ENCODE measurements at places on chromosomes 1 and 21.

GRCh38 chr1:176938375-176938774 lies 226.1 kb downstream of the ASTN1 start:
- DNase-seq = no peak

- no peak for DNase-seq
Measured at GRCh38 chr1:93773049-93773838, 91.6 kb upstream of the BCAR3 start.

DNA sequence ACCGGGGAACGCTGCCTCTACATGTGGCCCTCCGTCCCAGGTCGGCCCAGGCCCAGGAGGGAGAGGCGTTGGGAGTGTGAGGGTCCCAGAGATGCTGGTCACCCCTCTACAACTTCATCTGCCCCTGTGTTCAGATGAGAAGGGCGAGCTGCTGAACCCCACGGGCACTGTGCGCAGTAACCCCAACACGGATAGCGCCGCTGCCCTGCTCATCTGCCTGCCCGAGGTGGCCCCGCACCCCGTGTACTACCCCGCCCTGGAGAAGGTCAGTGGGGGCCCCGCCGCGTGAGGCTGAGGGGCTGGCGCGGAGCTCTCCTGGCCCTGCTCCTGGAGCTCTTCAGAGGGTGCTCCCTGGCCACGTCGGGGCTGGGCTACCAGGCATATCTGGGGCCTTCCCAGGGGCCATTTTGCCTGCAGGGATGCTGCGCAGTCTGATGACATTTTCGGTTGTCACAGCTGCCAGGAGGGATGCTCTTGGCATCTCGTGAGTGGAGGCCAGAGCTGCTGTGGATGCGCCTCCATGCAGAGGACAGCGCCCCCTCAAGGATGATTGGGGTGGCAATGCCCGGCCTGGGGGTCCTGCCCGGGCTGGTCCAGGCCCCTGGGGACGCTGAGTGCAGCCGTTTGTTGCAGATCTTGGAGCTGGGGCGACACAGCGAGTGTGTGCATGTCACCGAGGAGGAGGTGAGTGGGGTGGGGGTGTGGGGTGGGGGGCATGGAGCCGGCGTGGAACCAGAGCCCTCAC lies 68.6 kb downstream of the PIK3CD start:
- peak; percentile 54 for DNase-seq

- peak; percentile 63 for DNase-seq
Measured at GRCh38 chr1:25245809-25246599, 1.2 kb downstream of the RSRP1 start.

GRCh38 chr1:83011265-83011664 lies 987.7 kb downstream of the TTLL7 start:
- DNase-seq = no peak

DNA sequence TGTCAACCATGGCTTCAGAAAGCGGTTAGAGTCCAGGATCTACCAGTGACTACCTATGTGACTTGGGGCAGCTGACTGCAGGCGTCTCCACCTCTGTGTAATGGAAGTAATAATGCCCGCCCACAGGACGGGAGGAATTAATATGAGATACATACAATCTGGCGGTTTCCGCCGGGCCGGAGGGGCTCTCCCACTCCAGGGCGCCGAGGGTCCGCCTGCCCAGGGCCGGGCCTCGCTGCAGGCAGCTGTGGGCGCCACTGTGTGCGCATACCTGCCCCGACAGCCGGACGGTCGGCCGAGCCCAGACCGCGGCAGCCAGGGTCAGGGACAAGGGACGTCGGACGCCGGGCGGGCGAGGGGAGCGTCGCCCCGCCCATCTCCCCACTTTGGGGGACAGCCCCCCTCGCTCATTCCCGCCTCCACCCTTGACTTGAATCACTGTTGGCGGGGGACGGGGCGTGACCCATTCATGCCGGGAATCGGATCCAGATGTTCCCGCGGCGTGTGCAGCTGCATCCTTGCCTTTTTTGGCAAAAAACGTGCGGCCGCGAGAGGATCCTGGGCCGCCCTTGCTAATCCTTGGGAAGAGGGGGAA lies 6.0 kb upstream of the SF3A3 start:
- DNase-seq = peak; percentile 96

DNA sequence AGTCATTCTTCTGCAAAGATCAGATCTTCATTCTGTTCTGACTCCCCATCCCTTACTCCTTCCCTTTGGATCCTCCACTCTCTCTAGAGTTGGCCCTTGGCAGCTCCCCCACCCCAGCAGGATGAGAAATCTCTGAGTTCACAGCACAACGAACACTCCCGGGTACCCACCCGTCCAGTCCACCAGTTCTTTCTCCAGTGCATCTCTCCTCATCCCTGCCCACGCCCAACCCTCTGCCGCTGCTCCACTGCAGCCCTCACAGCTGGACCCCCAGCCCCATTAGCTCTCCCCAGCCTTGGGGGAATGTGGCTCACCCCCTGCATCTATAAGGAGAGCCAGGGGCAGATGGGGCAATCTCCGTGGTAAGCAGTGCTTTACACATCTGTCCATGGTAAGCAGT lies 125.7 kb downstream of the MATN1 start:
- DNase-seq = no peak

DNA sequence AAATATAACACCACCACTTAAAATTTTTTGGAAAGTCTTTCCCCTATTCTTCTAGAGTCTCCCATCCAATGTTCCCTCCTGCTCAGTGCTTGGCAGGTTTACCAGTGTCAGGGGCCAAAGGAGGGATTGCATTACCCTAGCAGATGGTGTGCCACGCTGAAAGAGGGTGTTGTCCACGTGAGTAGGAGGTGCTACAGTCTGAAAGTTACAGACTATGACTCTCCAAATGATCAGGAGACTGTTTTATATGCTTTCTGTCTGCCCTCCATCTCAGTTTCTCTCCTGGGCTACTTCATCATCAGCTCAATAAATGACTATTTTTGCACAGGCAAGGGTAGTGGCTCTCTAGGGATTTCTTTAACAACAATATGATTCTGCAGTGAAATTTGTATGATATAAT lies 31.3 kb upstream of the ANGPTL7 start:
- DNase-seq = no peak

GRCh38 chr1:116360429-116361173 lies 12.4 kb upstream of the ATP1A1 start:
- DNase-seq = no peak

DNA sequence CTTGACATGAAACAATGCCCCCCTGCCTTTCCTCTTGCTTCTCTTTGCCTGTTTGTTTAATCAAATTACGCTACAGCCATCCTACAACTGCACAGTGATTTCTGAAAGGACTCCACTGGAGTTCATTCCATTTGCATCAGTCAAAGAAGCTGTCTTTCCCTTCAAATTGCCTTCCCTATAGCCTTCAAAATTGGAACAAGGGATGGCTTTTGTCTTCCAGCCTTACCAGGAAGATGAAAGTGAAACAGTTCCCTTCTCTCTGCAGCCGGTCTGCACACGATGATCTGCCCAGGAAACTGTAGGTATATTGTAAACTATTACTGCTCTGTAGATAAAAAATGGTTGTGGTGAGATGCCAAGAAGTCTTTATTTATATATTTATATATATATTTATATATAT lies 65.6 kb upstream of the ETS2 start:
- no peak for DNase-seq

- no peak for DNase-seq
Measured at GRCh38 chr1:221812905-221813597, 71.2 kb upstream of the DUSP10 start.

DNA sequence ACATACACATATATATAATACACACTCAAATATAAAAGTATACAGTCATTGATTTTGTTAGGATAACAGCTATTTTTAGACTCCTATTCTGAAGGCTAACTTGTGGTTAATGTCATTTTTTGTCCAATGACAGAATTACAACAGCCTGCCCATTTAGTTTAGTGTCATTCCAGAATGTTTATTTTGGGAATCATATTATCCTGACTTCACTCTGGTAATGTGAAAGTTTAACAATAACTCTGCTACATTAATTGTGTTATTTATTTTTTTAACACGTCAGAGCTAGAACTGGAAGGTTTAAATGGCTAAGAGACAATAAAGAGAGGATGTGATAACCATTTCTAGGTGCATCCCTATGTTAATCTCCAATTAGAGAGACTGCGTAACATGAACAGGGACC lies 648.1 kb downstream of the USP25 start:
- DNase-seq = no peak

- DNase-seq = peak; percentile 16
Measured at GRCh38 chr1:185444676-185445075, 127.6 kb upstream of the IVNS1ABP start.

DNA sequence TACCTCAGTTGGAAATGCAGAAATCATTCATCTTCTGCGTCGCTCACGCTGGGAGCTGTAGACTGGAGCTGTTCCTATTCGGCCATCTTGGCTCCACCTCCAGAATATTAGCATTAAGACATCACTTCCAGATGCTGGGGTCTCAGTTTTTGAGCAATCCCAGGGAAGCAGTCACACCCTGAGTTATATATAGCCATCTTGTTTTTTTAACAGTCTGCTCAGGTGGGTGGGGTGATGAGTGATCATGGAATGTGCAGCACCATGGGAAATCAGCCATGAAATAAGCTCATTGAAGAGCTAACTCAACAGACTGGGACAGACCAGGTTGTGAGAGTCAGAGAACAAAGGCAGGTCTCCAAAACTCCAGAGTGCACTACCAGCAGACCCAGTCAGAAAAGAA lies 27.0 kb upstream of the HMGB4 start:
- no peak for DNase-seq

DNA sequence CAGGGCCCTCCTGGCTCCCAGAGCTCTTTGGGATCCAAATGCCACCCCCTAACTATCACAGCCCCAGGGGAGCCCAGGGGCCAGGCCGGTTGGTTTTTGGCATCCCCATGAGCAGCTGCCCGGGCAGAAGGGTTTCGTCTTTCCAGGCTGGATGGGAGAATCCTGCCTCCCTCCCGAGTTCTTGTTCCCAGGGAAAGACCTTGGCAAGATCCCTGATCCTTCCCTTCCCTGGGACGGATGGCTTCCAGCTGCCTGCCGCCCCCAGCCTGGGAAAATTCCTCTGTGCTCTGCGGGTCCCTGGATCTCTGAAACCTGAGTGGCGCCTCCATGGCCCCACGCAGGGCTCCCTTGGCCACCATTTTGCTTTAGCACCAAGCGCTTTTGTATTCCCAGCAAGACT lies 55.6 kb downstream of the TAS1R2 start:
- DNase-seq = no peak

DNA sequence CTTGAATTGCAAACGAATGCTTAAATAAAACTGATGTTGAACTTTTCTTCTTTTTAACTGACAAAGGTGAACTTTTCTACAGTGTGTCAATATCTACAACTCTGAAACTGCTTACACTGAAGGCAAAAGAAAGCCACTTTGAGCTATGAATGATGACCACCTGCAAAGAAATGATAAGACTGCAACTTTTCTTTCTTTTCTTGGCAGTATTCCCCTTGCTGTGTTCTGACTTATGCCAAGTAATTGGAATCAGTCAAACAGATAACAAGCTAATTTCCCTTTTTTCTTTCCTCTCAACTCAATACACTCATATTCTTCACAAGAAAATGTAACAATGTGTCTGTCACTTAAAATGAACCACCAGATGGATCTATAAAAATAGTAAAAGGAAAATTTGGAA lies 588.1 kb upstream of the BRINP3 start:
- no peak for DNase-seq

- peak; percentile 7 for DNase-seq
Measured at GRCh38 chr1:232725305-232726047, 79.7 kb upstream of the MAP10 start.

GRCh38 chr1:237411621-237412020 lies 369.6 kb downstream of the RYR2 start:
- DNase-seq = no peak

DNA sequence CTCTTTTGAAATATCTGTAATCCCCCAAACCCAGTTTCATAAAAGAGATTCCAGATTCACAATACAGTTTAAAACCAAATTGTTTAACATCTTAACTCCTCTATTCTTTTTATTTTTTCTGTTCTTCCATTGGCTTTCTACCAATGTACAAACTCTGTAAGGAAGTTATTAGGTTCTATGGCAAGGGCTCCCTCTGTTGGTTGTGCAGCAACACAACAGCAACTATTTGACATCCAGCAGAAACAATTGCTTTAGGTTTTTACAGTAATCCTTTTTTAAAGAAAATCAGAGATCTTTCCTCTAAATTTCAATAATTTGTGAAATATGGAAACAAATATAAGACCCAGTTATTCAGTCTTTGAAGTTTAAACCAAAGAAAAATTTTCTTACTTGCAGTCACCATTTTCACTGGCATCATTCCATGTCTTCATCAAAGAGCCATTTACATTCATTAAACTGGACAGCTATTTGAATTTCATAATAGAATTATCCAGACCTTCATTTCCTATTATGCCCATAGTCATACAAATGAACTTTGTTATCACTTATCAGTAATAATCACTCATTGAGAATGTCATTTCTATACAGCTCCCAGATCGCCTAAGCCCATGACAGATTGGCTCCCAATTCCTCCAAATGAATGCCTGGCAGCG lies 46.5 kb upstream of the RNF11 start:
- DNase-seq = peak; percentile 64

DNA sequence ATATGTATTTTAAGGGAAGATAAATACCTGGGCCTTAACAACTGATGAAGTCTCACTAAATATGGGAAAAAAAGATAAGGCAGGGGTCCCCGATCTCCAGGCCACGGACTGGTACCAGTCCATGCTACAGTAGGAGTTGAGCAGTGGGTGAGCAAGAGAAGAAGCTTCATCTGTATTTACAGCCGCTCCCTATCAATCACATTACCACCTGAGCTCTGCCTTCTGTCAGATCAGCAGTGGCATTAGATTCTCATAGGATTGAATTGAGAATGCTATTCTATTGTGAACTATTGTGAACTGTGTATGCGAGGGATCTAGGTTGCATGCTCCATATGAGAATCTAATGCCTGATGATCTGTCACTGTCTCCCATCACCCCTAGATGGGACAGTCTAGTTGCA lies 43.0 kb upstream of the PAXBP1 start:
- no peak for DNase-seq

DNA sequence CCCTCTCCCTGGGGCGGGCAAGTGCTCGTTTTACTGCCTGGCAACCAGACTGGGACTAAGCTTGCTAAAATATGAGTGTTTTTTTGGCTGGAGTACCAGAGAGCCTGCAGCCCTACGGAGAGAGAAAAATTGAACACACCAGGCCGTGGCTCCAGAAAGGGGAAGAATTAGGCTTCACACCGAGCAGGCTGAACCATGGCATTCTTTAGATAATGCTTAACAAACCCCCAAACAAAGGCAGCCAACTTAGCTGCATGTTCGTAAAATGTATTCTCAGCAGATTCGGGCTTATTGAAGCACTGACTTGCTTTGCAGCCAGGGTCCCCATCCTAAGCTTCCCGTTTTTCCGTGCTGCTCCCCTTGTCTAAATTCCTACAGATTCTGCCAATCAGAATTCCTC lies 76.6 kb downstream of the LMX1A start:
- peak; percentile 34 for DNase-seq

GRCh38 chr21:35448876-35449599 lies 399.9 kb upstream of the RUNX1 start:
- DNase-seq = no peak

GRCh38 chr1:6888268-6888667 lies 103.0 kb downstream of the CAMTA1 start:
- DNase-seq = no peak

- DNase-seq = peak; percentile 68
Measured at GRCh38 chr1:170660281-170660713, 3.6 kb upstream of the PRRX1 start.

GRCh38 chr1:46613661-46614603 lies 2.7 kb downstream of the MOB3C start:
- DNase-seq = peak; percentile 92

All from GM23338 (cell line).